Cortex of kidney (tissue), 1 donor: ENCODE measurements at places on chromosomes 5 and 9.

DNA sequence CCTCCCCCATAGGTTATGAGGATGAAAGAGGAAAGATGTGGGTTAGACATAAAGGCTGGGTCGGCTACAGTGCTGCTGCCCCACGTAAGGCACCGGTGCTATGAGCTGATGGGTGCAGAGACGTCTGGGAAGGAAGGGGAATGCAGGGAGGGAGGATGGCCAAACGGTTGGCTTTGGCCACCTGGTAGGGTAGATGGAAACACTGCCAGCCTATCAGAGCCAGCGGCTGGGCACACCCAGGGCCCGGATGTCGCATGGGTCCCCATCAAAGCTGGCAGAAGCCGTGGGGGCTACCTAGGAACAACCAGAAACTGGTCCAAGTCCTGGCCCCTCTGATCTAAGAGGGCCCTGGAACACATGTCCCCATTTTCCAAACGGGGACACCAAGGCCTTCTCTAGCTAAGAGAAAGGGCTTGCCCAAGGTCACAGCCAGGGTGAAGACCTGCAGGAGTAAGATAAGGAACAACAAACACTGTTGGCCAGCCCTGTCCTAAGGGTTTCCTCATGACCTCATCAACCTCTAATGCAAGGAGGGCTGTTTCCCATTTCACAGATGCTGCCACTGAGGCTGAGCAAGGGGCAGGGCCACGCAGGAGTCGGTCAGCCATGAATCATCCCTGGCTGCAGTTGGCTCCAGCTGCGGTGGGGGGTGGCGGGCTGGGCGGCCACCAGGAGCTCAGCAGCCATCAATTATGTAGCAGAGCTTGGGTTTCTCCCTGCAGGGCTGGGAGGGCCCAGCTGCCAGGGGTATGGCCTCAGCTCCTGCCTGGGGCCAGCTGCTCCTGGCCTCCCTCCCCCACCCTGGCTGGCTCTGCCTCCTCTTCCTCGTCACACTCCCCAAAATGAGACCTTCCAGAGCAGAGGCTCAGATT lies 4.9 kb downstream of the SH3GLB2 start:
- DNase-seq: no peak

DNA sequence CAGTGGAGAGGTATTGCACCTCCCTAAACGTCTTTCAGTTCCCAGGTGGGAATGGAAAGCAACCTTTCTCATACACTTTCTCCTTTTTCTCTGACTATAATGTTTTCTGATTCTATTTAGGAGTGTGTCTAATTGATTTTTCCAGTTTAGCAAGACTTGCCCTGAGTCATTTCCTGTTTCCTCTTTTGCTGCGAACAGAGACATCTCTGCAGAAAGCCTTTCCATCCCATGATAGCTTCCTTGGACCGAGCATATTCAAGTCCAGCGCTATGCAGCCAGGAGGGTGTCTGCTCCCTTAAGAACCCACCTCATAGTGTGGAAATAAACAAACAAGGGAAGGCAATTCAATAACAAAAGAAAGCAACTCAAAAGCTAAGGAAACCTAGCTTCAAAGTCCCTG lies 60.0 kb upstream of the CDH6 start:
- no peak for DNase-seq

DNA sequence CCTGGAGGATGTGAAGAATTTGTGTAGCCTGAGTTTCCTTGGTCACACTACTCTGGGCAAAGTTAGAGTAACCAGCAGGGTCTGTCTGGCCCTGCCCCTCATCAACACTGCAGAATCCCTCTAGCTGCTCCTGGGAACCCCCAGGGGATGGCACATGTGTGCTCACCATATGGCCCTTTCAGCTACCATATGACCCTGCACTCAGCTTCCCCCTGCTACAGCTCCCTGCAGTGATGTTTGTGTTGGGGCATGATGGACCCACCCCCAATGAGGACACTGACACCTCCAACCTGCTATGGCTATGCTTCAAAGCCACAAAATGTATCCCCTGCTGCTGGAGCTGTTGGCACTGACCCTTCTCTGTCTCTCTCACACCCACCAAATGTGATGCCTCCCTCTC lies 152.7 kb downstream of the SNX18 start:
- DNase-seq: no peak

- no peak for DNase-seq
These were observed 20.7 kb upstream of the ZNF782 start for GRCh38 chr9:96874947-96875460.

DNA sequence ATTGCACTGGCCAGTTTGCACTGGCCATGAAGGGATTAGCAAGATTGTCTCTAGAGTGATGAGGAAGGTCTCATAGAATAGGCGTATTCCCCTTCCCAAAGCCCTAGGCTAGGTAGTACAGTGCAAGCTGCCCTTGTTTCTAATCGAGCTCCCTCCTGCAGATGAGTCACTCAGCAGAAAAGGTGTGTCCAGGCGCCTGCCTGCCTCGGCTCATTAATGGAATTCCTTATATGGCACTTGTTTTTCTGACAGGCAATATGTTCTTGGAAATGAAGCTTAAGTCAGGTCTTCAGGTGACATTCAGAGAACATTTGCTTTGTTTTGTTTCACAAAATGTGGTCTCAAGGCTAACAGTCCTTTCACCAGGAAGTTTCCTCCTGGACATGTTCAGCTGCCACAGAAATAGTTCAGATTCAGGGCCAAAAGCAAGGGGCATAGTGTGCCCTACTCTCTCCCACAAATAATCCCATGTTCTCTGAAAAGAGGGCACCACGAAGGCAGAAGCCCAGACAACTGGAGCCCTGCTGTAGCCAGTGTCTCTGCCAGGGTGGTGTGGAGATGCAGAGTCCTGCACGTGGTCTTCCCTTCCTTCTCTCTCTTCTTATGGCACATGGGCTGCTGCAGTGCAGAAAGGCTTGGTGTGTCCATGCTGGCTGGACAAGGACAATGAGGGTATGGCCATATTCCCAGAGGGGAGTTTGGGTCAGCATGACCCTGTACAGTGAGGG lies 281.1 kb upstream of the MAP3K1 start:
- no peak for DNase-seq

- no peak for DNase-seq
These were observed 42.1 kb downstream of the CXXC5 start for GRCh38 chr5:139690064-139690802.

DNA sequence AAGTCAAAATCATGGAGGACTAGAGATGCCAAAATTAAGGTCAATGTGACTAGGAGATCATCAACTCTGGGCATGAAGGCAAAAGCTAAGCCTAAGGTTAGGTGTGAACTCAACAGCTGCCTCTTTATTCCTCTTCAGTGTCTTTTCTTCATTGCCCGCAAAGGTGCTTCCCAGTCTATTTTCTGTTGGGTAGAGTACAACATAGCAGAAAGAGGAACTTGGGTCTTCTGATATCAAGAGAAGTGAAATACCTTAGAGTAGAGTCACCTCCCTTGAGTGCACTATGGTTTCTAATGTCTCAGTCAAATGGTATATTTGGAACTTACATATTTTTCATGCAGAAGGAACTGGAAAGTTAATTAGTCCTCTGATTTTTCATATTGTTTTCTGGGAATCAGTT lies 122.5 kb upstream of the GRIN3A start:
- DNase-seq: no peak

DNA sequence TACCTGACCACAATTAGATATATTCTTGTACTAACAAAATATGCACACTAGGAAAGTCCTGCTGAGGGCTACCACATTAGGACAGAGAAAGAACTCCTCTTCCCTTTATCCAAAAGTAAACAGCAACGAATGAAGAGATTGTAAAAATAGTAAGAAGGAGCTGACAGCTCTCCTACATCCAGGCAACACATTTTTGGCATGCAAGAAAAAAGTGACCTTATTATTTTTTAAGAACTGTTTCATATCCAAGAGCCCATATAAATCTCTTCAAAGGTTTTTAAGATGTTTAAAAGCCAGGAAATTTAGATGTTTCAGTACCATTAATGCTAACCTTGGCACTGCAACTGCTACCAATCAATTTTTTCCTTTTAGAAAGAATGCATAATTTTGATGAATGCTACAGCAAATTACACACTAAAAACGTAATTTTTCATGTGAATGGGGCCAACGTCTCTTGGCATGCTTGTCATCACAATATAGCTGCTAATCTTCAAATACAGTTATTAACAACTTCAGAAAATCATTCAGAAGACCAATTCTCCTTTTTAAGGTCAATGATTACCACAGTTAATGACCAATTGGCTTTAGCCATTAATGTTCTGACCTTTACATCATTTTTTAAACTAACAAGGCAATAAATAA lies 132.0 kb downstream of the FBXL17 start:
- no peak for DNase-seq

DNA sequence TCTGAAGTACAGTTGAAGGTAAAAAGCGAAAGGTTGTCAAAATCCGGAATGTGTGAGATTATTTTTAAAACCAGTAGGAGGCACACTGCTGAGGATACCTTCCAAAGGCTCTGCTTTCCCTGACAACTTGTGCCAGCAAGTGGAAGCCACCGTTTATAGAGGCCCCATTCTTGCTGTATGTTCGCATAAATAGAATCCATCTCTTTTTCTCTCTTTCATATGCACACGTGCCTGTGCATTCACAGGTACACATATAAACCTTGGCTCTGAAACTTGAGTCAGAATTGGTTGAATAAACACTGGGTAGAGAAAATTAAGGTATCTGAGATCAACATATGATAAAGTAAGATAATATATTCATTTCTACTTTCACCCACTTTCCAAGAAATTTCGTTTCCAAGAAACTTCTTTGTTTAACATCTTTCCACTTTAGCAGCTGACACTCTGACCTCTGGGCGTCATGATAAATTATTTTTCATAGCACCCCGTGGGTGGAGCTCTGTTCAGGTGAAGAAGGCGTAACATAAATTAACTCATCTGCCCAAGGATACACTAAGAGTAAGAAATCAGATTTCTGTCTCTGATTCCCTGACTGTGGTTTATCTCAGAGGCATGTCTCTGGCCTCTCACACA lies 63.7 kb upstream of the RICTOR start:
- DNase-seq: no peak

- no peak for DNase-seq
These were observed 488.0 kb downstream of the MAN2A1 start for GRCh38 chr5:110177729-110178128.

DNA sequence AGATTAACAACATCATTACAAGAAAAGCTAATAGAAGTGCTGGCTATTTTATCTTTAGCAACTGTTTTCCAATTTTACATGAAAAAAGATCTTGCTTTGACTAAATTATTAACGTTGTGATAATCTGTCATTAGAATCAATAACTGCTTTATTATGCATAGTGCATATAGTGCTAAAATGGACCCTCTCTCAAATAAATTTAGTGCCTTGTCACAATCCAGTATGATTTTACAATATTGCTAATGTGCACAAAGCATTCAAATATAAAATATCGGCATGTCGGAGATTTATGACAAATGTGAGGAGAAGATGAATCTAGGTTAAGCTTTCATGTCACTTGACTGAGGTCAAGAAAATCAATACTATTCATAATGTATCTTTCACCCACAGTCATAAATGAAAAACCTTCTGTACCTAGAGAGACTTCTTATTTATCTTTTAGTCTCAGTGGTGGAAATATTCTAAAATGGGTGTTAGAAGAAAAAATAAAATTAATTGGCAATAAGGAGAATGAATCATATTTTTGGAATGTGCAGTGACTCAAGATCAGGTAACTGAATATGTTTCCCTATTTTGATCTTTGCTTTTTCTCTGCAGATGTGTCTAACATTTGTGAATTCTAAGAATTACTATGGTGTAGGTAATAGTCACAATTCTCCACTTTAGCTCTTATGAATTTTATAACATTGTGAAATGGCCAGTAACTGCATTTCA lies 672.9 kb upstream of the GRAMD2B start:
- no peak for DNase-seq

GRCh38 chr5:16886366-16886736 lies 49.7 kb downstream of the MYO10 start:
- DNase-seq: no peak

GRCh38 chr5:61493973-61494372 lies 161.9 kb downstream of the ZSWIM6 start:
- no peak for DNase-seq

GRCh38 chr5:171207256-171207847 lies 101.7 kb upstream of the TLX3 start:
- DNase-seq: no peak

- DNase-seq: no peak
These were observed 32.7 kb downstream of the FAM13B start for GRCh38 chr5:138000102-138000723.

DNA sequence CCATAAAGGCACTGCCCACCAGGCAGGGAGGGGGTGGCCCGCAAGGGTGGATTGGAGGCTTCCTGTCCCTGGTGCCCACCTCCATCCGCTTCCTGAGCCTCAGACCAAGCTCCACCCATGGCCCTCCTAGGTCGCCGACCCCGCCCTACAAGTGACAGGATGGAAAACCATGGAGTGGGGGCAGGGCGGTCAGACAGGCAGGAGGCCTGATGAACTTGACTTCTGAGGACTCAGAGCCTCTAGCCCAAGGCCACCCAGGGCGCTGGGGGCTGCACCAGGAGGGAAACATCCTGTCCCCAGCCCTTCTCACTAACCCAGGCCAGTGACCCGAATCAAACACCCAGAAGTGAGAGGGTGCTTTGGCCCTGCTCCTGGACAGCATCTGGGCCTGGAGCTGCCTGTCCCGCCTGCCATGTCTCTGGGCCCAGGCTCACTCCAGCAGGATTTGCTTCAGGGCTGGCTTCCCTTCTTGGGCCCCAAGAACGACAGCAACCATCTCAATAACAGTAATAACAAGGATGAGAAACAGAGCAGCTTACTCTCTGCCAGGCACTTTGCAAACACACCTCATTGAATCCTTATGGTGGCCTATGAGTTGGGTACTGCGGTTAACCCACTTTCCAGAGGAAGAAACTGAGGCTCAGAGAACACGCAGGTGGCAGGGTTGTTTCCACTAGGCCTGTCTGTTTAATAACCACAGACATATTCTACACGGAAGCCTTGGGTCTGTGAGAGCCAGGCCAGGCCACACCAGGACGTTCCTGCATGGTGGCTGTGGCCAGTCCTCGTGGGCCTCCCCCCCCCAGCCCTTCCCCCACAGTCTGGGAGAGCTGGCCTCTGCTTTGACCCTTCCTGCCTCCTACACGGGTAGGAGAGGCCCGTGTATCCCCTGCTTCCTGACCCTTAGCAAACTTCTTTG lies 4.4 kb upstream of the ST6GALNAC6 start:
- DNase-seq: no peak

GRCh38 chr5:180212363-180213255 lies 3.6 kb upstream of the RASGEF1C start:
- DNase-seq: no peak

DNA sequence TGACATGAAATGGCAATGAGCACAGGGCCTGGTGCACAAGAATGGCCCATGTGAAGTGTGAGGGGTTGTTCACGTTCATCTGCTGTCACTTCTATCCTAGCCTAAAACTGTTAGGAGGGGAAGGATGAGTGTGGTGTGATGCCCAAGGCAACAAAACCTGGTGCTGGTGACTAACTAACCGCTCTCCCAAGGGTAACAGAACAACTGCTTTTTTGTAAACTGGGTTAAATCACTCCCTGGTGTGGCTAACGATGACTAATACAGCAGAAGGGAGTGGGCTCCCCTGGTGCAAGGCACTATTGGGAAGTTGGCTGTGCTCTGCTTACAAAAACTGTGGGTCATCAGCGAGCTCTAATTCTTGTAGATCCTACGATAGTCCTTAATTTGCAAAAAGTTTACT lies 103.2 kb upstream of the VCAN start:
- no peak for DNase-seq

- no peak for DNase-seq
These were observed 41.5 kb downstream of the HACD4 start for GRCh38 chr9:20989923-20990341.
